Lung (tissue), 17 donors: ENCODE measurements at places on chromosomes 2 and 18. TPM values are rescaled to one million over a fixed set of nuclear protein-coding genes. Genes with fewer than 3 reads are reported as not detected.

Gene UGT1A7
- polyA plus RNA-seq: not detected

Gene FKBP1B
- polyA plus RNA-seq: 19.0 TPM

Gene ANKRD29
- polyA plus RNA-seq: 12.5 TPM

Gene DNER
- 0.63 TPM for polyA plus RNA-seq

Gene HSPD1
- 154 TPM for polyA plus RNA-seq

Gene HAT1
- polyA plus RNA-seq: 41.8 TPM

Gene THSD7B
- 0.04 TPM for polyA plus RNA-seq

Gene TCF23
- 0.04 TPM for polyA plus RNA-seq
